ENCODE measurements at places on chromosomes 5 and 9.

DNA sequence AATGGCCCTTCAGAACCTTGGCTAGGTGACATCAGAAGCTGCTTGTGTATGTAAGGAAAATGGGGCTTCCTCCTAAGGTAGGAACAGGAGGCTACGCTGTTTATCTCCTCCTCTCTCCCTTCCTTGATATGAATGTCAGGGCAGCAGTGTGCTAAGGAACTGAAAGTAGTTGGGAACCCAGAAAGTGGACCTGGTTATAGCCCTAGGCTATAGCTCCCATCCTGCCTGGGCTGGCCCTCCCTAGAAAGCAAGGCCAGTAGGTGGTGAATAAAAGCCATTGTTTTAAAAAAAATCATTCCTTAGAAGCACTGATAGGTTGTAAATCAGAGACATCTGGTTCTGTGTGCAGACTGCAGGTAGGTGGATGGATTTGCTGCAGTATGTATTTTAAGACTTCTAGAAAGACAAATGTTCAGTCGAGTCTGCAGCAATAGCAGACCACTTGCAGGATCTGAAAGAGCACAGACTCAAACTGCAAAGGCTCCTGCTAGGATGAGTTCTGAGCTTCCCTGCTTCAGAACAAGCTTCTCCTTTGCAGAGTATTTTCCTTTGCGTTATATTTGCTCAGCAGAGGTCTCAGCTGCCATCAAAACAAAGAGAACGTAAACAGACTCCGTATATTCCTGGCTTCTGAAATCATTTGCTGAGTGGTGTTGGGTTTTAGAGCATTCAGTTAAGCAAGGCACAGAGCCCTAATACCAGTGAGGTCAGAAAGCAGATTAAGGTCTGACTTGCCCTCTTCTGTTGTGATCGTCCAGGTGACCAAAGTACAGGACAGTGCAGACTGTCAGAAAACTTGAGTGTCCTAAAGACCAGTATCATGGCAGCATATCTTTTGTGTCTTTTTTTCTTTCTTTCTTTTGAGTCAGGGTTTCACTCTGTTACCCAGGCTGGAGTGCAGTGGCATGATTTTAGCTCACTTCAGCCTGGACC, 20.1 kb upstream of the CFAP157 start:
- DNase-seq = no peak

DNA sequence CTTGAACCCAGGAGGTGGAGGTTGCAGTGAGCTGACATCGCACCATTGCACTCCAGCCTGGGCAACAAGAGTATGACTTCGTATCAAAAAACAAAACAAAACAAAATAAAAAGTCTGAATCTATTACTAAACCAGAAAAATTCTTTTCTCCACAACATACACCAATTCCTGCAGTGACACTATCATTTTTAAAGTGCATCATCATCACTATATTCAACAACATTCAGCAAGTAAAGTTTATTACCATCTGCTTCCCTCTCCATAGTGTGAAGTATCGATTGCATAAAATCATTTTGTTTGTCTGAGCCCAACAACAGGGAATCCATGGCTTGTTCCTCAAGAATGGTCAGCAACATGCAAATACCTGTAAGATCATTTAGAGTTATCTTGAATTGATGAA, 20.4 kb downstream of the SETX start:
- DNase-seq = no peak

- no peak for DNase-seq
Observed at GRCh38 chr5:125575891-125576505, 829.6 kb upstream of the ZNF608 start.

- DNase-seq = no peak
Observed at GRCh38 chr9:129852579-129852978, 17.3 kb downstream of the USP20 start.

DNA sequence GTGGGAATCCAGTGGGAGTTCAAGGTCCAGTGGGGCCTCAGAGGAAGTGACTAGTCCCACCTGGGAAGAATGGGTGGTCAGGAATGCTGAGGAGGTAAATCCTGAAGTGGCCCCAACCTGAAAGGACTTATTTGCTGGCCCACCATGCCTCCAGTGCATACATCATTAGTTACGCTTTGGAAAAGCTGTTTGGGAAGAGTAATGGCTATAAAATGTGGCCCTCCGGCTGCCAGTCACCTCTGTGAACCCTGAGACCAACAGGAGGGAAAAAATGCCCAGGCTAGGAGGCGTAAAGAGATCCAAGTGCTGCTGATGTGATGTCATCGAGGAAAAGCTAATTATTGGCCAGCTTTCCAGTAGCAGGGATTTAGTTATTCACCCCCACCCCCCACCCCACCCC, 2.7 kb upstream of the SLC26A2 start:
- no peak for DNase-seq
